ENCODE measurements at places on chromosomes 6 and 20.

DNA sequence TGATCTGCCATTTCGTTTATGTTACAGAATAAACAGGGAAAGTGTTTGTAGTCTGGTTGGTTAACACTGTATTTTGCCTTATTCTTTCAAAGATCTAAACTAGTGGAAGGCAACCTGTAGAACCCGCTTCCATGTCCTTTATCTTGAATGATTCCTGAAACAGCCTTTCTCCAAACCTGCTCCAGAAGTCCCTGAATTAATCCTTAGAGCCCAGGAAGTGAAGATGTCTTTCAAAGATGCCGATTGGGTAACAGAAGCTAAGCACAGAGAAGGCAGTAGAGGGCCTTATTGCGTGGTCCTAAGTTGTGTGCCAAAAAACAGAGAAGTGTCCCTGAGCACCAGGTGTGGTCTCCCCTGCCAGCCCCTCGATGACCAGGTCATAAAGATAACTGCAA lies 19.2 kb upstream of the ZSCAN16 start:
- no peak for DNase-seq

GRCh38 chr20:46358346-46359058 lies 47.9 kb downstream of the ELMO2 start:
- DNase-seq, result no peak

DNA sequence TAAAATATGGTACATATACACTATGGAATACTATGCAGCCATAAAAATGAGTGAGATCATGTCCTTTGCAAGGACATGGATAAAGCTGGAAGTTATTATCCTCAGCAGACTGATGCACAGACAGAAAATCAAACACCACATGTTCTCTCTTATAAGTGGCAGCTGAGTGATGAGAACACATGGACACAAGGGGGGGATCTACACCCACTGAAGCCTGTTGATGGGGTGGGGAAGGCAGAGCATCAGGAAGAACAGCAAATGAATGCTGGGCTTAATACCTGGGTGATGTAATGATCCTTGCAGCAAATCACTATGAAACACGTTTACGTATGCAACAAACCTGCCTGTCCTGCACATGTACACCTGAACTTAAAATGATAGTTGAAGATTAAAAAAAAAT lies 71.3 kb downstream of the MANEA start:
- no peak for DNase-seq

- DNase-seq, result no peak
Observed at GRCh38 chr6:33716379-33716778, 4.9 kb upstream of the UQCC2 start.

DNA sequence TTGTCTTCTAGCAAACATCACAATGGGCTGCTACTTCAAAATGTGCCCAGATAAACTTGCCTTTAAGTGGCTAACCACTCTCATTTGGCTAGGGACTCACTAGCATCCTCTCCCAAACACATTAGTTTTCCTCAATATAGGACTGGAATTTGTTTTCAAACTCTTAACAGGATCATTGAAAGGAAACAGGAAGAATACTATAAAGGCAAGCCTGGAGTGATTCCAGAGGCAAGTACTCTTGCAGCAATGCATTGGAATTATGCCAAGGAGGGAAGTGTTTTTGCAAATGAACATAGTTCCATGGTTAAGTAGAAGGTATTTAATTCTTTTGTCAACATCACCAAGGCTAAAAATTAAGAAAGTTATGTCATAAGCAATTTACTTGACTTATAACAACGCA lies 12.2 kb downstream of the EPHA7 start:
- DNase-seq, result no peak

- DNase-seq, result no peak
Observed at GRCh38 chr6:80411486-80411885, 305.0 kb downstream of the BCKDHB start.

- no peak for DNase-seq
Observed at GRCh38 chr6:130577178-130577919, 211.5 kb downstream of the TMEM200A start.

DNA sequence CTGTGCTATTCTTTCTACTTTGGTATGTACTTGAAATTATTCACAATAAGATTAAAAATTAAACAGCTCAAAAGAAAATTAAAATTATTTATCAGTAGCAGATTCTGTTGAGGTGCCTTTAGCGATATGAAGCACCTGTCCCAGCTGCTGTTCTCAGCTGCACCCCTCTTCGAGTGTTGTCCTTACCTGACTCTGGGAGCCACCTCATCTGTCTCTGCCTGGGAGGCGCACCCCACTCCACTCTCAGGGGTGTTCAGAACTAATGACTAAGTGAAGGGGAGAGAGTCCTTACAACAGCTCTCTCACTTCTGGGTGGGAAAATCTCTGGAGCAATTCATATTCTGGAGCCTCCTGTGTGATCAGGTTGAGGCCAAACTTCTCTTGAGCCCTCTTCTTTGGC lies 745.7 kb downstream of the RFPL4B start:
- DNase-seq, result no peak

DNA sequence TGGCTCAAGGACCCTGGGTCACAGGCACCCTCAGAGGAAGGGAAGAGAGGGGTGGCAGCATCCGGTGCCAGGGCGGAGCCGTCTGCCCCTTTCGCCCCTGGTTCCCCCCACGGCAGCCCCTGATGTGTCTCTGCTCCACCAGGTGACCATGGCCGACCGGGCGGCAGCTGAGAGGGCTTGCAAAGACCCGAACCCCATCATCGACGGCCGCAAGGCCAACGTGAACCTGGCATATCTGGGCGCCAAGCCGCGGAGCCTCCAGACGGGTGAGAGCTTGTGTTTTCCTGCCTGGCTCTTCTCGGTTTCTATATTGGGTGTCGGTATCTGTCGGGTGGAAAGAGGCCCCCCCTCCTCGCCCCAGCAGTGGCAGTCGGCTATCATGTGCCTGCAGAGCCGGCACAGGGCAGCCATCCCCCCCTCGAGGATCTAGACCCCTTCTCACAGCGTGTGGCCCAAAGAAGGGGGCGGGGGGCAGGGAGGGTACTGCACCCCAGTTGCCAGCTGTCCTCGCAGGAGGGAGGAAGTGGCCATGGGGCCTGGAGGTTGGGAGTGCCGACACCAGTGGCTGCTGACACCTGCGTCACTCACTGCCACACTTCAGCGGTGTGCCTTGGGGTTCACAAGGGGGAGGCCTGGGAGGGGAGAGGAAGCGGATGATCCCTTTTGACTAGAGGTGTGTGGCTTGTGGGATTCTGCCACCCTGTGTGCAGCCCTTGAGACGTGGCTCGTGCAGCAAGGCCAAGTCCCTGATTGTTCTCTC lies 1.5 kb downstream of the RBM38 start:
- DNase-seq, result no peak

DNA sequence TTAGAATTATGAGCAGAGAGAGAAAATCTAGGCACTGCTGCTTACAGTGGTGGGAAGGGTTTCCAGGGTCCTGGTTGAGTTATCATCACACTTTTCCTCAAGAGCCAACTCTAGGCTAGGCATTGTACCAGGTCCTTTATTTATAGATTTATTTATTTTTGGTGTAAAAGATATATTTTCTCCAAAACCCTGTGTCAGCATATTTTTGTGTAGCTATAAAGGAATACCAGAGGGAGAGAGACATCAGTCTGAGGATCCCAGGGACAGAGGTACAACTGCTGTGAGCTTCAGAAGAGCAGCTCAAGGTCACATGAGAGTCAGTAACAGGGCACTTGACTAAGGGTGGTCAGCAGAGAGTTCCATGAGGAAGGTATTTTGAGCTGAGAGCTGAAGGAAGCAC lies 159.7 kb downstream of the SLC35B3 start:
- no peak for DNase-seq

DNA sequence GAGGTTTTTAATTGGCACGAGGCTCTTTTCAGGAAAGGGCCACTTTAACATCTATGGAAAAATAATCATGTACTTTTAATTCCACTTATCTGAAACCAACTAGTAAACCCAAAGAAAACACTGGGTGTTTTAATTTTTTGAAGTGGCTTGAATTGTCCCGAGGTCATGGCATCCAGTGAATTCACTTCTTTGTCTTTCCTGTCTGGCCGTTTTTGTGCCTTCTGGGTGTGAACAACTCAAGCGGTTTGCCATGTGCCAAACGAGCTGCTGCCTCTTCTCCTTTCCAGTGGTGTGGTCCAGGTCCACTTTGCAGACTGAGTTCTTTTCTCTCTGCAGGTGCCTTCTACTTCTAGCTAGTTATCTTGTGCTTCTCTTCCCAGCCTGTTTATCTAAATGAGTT lies 117.5 kb downstream of the PLCB4 start:
- no peak for DNase-seq

- DNase-seq, result no peak
Observed at GRCh38 chr6:105990151-105990550, 96.0 kb upstream of the PRDM1 start.

- DNase-seq, result peak; percentile 85
Observed at GRCh38 chr20:53582574-53583351, 10.9 kb downstream of the ZNF217 start.

- no peak for DNase-seq
Observed at GRCh38 chr6:13014504-13015378, 298.2 kb downstream of the PHACTR1 start.

DNA sequence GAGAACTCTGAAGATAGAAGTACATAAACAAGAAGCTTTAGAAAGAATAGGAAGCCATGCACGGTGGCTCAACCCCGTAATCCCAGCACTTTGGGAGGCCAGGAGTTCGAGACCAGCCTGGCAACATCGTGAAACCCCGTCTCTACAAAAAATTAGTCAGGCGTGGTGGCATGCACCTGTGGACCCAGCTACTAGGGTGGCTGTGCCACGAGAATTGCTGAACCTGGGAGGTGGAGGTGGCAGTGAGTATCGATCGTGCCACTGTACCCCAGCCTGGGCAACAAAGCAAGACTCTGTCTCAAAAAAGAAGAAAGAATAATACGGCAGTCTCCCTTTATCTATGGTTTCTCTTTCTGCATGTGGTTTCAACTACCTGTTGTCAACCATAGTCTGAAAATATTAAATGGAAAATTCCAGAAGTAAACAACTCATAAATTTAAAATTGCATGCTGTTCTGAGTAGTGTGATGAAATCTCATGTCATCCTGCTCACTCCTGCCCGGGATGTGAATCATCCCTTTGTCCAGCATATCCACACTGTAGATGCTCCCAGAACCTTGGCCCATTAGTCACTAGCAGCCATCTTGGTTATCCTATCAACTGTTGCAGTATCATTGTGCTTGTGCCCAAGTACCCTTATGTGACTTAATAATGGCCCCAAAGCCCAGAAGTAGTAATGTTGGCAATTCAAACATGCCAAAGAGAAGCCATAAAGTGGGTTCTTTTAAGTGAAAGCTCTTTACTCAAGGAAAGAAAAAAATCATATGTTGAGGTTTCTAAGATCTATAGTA lies 22.1 kb downstream of the DEK start:
- peak; percentile 74 for DNase-seq

DNA sequence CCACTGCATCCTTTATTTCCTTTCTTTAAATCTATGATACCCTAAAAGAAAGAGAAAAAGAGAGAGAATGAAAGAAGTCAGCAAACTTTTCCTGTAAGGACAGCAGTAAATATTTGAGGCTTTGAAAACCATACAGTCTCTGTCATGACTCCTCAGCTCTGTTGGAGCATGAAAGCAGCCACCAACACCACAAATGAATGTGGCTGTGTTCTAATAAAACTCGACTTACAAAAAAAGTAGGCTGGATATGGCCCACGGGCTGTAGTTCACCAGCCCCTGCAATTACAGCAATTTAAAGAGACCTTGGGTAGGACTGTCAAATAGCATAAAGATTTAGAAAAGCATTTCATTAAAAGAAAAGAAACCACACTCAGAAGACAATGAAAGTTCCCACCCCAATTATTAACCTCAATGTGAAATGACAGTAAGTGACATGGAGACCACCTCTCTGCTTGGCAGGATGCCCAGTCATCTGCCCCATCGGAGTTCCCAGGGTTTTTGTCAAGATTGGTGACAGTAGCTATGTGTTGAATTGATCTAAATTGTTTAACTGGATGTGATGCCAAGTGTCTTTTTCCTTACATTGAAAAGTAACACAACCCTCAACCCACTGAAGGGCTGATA lies 50.9 kb downstream of the TNFRSF21 start:
- no peak for DNase-seq

DNA sequence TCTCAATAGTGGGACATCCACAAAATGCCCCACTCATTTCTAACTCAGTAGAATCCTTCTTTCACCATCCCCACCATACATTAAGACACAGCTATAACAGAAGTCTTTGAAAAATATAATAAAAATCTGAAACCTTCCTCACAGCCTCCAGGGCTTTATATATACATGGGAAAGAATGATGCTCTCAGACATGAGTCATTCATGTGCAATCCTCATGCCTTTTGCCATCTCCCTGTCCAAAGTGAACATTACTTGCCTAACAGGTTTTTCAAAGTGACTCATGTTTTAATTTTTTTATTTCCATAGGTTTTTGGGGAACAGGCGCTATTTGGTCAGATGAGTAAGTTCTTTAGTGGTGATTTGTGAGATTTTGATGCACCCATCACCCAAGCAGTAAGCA lies 162.7 kb downstream of the RALGAPA2 start:
- peak; percentile 30 for DNase-seq

GRCh38 chr20:48686238-48687116 lies 141.3 kb downstream of the PREX1 start:
- no peak for DNase-seq

GRCh38 chr6:137794516-137795201 lies 72.4 kb upstream of the TNFAIP3 start:
- DNase-seq, result no peak

- no peak for DNase-seq
Observed at GRCh38 chr6:100236389-100236788, 228.3 kb downstream of the SIM1 start.

DNA sequence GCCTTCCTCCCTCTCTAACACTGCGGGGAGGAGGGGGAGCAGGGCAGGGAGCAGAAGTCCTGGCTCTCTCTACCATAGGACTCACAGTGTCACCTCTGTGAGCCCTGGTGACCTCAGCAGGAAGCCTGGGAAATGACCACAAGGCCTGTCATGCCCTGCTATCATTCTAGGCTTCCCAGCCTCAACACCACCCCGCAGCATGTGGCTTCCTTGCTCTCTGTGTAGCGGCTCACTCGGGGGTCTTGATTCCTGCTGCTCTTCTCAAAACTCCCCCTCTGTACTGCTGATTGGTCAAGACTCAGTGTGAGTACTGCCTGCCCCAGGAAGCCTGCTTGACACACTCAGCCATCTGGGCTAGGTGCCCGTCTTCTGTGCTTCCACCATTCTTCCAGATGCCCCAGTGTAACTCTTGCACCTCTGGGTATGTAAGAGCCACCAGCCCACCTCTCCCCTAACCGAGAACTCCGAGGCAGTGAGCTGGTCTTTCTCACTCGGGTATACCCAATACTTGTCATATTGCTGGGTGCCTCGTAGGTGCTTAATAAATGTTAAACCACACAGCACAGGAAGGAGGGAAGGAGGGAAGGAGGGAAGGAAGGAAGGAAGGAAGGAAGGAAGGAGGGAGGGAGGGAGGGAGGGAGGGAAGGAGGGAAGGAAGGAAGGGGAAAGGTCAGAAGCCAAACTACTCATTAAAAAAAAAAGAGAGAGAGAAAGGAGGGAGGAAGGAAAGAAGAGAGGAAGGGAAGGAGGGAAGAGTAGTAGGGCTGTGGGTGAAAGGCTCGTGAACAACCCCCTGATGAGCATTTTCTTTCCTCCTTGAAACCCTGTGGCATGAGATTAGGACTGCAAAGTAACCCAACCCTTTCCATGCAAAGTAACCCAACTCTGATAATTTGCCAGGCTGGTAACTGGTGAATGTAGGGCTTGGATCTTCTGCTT lies 5.0 kb downstream of the MDFI start:
- no peak for DNase-seq

GRCh38 chr20:17504066-17504897 lies 26.9 kb downstream of the BFSP1 start:
- no peak for DNase-seq
